ENCODE measurements at places on chromosomes 7 and 10.

DNA sequence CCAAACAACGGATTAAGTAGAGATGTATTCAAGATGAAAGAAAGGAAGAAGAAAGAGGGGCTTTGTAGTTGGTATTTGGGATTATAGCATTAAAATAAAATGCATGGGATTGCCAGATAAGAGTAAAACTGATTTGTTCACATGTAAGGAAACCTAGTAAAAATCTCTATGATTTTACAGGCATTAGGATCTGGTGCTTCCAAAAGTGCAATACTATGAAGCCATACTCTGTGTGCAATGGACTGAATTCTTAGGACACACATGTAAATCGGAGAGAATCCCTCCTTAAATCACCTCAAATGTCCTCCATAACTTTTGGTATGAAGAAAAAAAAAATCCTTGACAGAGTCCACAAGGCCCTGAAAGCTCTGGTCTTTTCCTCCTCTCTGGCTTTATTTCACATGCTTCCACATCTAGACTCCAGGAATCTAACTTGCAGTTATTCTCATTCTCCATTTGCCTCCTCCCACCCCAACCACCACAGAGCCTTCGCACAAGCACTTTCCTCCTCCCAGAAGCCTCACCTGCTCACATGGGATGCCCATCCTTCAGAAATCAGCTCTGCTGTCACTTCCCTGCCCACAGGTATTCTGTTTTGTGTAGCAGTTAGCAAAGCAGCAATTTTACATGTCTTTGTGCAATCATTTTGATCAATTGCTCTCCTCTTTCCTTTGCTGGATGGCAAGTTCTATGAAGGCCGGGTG lies 378.3 kb downstream of the KCNMA1 start:
- DNase-seq, result no peak

DNA sequence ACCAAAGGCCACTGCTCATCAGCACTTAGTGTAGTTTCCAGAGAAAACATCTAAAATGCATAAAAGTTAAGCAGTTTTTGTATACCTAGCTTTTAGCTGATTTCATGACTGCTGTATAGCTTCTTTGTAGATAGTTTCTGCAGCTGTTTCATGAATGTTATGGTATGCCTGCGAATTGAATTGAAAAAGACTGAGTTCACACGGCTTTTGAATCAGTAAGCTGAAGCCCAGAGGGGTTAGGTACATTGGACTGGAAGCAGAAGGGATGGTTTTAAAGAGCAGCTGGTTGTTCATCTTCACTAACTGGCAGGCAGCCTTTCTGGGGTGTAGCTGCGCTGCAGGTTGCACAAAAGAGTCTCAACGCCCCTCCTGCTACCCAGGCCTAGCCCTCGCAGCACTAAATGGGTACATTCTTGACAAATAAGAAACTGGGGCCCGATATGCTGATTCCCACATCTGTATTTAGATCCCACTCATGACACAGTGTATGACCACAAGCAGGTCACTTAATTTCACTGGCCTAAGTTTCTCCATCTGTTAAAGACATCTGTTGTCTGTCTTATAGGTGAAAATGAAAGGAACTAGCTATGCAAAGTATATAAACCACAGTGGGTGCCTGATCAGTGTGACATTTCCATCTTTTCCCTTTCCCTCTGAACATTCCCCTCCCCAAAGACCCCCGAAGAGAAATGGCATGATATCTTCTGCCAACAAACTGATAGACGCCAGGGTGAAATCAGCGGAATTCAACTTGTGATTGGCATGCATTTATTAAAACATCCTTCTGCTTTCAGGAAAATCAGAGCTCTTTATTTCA lies 85.9 kb upstream of the AGBL3 start:
- DNase-seq, result no peak

DNA sequence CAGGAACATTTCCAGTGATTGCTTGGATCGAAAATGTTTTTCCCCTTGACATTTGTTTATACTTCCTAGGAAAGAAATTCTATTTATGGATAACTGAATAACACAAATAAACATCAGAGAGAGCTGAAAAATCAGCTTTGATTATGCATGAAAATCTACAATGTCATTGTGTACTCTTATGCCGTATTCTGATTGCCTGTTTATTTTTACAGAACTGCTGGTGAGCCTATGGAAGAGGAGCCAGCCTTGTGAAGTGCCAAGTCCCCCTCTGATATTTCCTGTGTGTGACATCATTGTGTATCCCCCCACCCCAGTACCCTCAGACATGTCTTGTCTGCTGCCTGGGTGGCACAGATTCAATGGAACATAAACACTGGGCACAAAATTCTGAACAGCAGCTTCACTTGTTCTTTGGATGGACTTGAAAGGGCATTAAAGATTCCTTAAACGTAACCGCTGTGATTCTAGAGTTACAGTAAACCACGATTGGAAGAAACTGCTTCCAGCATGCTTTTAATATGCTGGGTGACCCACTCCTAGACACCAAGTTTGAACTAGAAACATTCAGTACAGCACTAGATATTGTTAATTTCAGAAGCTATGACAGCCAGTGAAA lies 121.5 kb downstream of the TWIST1 start:
- no peak for DNase-seq

DNA sequence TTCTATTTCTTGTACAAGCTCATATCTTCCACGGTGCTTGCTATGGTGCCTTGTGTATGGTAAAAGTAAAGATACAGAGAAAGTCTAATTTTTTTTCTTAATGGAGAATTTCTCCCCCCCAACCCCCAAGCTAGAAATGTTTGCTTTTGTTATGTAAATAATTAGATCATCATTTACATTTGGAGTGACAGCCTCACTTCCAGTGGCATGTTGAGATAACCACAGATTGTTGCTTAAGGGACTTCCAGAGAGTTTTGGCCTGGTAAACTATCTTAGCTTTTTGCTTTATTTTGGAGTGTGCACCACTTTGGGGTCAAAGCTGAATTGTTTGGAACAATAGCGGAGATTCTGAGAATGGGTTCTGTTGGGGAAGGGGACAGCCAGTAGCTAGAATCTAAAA lies 129.7 kb downstream of the ZNF365 start:
- DNase-seq, result no peak

DNA sequence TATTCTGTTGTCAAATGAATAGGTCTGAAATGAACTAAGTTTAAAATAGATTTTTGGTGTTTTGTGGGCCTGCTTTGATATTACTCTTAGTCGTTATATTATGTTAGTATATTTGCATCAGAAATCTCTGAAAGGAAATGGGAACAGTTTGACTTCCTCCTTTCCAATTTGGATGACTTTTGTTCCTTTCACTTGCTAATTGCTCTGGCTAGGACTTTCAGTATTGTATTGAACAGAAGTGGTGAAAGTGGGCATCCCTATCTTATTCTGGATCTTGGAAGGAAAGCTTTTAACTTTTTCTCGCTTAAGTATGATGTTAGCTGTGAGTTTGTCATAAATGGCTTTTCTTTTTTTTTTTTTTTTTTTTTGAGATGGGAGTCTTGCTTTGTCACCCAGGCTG lies 273.6 kb upstream of the DKK1 start:
- DNase-seq, result no peak

DNA sequence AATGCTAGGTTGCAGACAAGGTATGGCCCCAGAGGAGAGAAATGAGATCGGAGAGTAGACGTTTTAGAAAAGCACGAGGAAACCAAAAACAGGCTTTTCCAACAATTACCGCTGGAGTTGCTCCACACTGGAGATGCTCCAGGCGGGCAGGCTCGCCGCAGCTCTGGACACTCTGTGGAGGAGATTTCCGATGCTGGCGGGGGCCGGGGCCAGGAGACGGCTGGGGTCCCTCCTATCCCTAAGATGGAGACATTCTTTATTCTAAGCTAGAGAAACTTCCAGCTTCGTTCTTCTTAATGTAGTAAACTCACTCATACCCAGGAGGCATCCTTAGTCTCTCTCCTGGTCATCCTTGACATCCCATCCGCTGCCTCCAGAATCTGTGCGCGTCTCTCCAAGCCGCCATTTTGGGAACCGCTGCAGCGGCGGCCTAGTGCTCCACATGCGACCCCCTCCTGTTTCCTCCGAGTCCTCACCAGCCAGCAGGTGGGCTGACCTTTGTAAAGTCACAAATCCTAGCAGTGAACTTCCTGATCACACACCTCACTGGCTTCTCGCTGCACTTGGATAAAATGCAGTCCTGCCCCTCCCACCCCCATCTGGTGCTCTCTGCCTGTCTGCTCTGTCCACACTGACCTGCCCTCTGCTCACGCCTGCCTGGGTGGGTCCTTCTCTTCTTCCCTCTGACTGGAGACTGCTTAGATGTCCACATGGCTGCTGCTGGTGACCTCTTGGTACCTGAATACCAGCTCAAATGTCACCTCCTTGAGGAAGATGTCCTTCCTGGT lies 11.9 kb downstream of the PYROXD2 start:
- DNase-seq, result no peak
